ENCODE measurements at places on chromosomes 2 and 18.

DNA sequence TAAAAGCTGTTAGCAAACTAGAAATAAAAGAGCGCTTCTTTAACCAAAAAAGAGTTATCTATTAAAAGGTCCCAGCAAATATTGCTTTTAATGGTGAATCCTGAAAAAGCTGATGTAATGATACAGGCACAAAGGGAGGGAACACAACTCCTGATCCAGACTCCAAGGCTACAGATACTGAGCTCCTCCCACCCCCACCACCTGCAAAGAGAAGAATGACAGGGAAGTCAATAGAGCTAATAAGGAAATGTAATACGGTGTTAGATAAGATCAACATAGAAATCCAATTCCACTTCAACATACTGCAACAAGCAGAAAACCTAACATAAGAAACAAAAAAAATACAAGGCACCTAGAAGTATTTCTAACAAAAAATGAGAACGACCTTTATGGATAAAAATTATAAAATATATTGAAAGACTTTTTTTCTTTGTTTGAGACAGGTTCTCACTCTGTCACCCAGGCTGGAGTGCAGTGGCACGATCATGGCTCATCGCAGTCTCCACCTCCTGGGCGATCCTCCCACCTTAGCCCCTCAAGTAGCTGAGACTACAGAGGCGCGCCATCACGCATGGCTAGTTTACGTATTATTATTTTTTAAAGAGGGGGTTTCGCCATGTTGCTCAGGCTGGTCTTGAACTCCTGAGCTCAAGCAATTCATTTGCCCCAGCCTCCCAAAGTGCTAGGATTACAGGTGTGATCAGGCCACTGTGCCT is 192.2 kb downstream of the HDAC4 start:
- no peak for DNase-seq

DNA sequence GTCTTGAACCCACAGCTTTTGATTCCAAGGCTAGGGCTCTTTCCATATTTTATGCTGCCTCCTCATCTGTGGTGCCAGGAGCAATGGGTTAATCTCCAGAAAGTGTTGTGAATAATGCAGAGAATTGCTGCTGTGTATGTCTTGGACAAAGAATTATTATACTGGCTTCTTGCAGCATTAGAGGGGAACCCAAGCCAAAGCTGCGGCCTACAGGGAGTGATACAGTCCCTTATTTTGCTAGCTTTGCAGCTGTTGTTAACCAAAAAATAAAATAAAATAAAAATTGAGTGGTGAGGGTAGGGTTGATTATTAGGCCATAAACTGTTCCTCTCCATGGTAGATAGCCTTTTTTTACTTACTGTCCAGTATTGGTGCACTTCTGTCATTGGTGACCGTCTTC is 16.7 kb downstream of the WIPF1 start:
- no peak for DNase-seq

- DNase-seq: no peak
Measured at GRCh38 chr18:66708646-66709045, 104.8 kb upstream of the CDH19 start.

GRCh38 chr2:59684116-59684770 is 869.2 kb downstream of the BCL11A start:
- no peak for DNase-seq

DNA sequence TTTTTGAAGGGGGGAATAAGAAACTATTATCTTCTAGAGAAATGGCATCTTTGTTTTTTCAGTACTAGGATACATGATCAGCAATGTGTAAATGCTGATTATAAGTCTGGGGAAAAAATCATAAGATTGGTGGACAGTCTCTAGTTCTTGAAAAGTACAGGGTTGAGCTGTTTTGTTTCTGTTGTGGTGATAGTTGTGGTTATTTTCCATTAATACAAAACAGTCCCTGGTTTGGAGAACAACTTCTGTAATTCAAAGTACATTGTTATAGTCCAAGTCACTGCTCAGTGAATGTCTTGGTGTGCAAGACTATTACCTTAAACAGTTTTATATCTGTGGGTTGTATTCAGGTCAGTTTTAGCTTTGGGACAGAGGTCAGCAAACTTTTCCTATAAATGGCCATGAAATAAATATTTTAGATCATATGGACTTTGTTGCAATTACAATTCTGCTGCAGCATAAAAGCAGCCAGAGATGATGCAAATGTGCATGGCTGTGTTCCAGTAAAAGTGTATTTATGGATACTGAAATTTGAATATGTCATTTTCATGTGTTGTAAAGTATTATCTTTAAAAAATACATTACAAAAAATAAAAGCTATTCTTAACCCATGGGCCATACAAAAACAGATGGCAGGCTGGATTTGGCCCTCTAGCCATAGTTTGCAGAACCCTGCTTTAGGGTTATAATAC is 111.0 kb downstream of the CERS6 start:
- no peak for DNase-seq

- no peak for DNase-seq
Measured at GRCh38 chr2:203535784-203536585, 884 bp upstream of the RAPH1 start.

DNA sequence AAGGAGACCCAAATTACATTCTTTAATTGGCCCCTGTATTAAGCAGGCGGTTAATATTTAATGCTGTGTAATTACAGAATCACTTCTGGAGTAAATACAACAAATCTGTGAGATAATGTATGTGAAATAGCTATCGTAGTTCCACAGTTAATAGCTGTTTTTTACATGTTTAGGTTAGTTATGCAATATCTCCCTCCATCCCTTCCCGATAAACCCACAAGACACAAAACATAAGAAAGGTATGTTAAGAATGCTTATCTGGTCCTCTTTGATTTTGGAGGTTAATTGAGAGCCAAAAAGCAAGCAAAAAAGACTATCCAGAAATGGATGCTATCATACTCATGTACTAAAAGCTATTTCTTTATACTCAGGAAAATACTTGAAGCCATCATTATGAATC is 49.1 kb downstream of the ZNF638 start:
- no peak for DNase-seq

DNA sequence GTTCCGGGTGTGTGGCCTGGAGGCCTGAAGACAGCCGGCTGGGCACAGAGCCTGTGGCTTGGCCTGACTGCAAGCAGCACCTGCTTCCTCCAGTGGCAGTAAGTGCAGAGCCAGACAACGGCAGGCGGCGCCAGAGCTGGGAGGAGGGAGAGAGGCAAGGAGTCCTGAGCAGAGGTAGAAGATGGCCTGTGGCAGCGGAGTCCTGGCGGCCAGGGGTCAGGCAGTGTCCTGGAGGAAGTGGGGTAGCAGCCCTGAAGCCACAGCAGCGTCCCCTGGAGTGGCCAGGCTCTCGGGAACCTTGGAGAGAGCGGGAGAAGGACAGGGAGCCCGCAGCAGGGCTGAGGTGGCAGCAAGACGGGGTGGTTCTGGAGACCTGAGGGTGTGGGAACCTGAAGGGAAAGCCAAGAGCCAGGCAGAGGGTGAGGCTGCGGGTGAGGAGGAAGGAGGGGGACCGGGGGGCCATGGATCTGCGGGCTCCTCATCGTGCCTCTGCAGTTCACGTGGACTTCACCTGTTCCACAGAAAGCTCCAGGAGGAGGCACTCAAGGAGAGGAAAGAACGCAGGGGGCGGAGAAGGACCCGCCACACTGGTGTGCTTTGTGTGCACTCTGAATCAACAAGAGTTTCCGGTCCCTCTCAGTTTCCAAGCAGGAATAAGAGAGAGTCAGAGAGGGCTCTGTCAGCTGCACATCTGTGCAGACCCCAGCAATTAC is 85.9 kb downstream of the USP40 start:
- DNase-seq: peak; percentile 24

DNA sequence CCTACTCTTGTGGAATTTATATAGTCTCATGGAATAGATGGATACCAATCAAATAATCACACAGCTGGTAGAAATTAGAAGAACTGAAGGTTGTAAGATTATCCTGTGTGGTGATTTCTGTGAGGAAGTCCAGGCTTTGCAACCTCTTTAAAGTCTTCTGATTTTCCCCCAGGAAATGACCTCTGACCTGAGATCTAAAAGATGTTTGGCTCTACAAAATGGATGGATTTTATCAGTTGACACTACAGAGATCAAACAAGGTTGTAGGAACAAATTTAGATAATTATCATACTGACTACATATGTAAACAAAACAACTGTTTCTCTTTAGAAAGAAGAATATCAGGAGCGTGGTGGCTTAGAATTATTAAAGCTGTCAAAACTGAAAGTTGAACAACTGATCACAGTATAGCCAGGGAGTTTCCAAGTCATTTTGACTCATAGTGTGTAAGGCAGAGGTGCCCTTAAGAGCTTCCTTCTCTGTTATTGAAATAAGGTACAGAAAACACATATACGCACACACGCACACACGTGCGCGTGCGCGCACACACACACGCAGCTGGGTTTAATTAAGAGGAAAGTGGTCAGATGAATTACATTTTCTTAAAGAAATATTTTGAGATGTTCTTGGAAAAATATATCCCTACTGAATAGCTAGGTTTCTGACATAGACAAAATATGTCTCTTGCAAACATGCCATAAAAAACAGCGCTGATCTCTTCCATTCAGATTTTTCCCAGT is 35.5 kb upstream of the PELI1 start:
- DNase-seq: no peak

- DNase-seq: no peak
Measured at GRCh38 chr2:77391119-77391518, 131.1 kb downstream of the LRRTM4 start.

DNA sequence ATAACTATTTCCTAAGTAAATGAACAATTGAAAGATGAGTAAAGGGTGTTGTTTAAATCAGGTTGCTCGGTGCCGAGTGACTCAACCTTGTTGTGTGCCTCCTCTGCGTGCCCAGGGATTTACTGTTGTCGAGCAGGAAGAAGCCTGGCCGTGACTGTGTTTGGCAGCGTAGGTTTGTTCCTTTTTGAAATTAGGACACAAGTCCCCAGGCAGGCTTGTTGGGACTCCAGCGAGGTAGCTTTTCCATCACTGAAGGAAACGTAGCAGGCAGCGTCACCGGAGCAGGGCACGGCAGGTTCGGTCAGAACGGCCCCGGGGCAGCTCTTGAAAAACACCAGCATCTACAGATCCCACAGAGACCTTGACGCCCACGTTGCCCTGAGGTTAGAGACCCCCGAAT is 48.6 kb downstream of the TMEM18 start:
- no peak for DNase-seq

DNA sequence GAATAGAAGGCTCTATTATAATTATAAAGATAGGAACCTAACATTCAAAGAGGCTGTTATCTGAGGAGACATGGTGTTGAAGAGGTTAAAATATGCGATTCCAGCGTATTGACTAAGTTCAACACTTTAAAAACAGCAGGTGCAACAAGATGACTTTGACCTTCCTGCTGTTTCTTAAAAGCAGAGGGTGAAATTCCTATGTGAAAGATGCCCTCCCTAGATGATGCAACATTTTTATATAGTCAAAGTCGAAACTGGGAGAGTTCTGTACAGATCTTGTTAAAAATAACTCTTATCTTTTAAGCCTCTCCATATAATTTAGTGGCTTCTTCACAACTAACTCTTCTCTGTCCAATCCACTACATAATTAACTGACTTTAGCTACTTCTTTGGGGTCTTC is 4.4 kb upstream of the ACKR3 start:
- no peak for DNase-seq

GRCh38 chr2:203484266-203485112 is 50.6 kb downstream of the RAPH1 start:
- peak; percentile 24 for DNase-seq

GRCh38 chr2:19878268-19879046 is 23.3 kb downstream of the TTC32 start:
- no peak for DNase-seq

- no peak for DNase-seq
Measured at GRCh38 chr2:127428057-127428814, 10.0 kb downstream of the PROC start.

- DNase-seq: no peak
Measured at GRCh38 chr18:24456549-24456948, 3.9 kb upstream of the HRH4 start.

DNA sequence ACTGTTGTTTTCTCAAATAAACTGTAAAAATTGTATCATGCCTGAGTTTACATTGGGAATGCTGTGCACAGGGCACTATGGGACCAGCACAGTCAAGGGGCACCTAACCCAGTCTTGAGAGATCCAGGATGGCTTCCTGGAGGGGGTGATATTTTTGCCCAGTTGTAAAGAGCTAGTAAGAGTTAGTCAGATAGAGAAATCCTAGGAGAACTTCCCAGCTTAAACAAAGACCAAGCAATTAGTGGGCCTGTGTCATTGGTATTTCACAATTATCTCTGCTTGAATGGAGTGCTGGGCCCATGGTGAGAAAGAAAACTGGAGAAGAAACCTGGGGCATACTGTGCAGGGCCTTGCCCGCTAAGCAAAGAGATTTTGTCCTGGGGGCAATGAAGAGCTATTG is 12.2 kb downstream of the XDH start:
- no peak for DNase-seq

DNA sequence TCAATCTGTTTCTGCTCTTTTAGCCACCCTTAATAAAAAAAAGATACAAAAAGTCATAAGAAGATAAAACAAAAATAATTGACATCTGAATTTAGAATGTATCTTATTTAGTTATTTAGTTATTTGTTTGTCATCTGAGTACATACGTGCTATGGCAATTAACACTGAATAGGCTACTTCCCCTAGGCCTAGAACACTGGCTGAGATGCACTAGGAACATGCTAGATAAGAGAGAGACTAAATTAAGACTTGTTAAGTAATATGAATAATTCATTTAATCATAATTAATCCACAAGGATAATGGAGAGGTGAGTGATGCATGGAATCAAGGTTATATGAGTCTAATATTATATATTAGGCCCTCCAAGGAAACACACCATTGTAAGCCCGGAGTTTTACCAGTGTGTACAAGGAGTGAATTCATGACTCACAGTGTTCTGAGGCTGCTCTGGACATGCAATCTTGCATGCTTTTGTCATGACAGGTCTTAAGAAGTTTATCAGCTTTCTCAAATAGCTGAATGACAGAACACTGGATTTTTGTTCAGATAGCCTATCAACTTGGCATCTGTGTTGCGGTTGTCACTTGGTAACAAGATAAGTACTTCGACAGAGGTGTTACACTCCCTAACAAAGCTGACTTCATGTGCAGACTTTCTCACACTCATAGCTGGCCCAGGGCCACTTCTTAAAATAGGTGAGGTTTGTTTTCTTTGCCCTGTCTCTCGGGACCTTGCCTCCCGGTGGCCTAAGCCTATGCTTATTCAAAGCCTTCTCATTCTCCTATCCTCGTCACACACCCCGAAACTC is 5.0 kb upstream of the SERPINB2 start:
- DNase-seq: no peak

GRCh38 chr2:156189143-156189542 is 143.4 kb downstream of the NR4A2 start:
- DNase-seq: no peak

DNA sequence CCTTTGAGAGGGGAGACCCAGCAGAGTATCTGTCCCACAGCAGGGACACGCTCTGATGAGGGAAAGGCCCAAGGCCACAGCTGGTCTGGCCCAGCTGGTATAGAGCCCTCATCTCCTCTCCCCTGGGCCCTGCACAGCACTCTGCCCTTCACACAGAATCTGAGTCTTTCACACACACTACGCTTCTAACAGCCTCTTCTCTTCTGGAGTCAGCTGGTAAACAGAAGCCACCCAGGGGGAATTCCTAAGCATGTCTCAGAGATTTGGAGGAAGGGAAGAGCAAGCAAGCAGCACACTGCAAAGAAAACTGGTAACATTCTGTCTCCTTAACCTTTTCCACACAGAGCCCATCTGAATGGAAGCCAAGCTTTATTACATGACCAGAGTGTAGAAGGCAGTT is 121.1 kb upstream of the ACAA2 start:
- no peak for DNase-seq

- DNase-seq: no peak
Measured at GRCh38 chr2:136751406-136751805, 13.9 kb upstream of the THSD7B start.
